Fibroblast of upper back skin (primary cell): ENCODE measurements at places on chromosomes 16 and 17.

GRCh38 chr17:2801841-2802240 is 5.6 kb downstream of the RAP1GAP2 start:
- DNase-seq, result no peak

- no peak for DNase-seq
These were observed 3.6 kb downstream of the BORCS6 start for GRCh38 chr17:8186446-8186786.

GRCh38 chr17:18224387-18225120 is 881 bp upstream of the LLGL1 start:
- DNase-seq, result peak; percentile 51

GRCh38 chr17:44541884-44542581 is 15.3 kb upstream of the FZD2 start:
- peak; percentile 43 for DNase-seq

DNA sequence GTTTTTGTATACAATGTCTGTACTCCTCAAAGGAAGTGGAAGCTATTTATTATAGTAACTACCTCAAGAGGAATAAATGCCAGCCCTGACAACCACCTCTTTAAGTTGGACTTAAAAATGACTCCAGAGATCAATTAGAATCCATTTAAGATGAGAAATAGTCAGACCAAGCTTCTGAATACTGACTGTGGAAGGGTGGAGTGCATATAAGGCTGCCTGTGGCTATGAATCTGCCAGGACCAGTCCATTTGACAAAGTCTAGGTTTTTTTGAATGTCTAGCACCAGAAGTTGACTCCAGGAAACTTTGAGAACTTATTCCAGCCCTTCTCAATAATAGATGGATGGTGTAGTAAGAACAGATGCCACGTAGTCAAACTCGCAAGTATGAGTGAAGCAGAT is 15.0 kb downstream of the OGFOD1 start:
- DNase-seq, result no peak

GRCh38 chr17:80992077-80992947 is 671 bp downstream of the CHMP6 start:
- DNase-seq, result no peak

GRCh38 chr17:245020-245419 is 63.6 kb upstream of the DOC2B start:
- DNase-seq, result no peak

DNA sequence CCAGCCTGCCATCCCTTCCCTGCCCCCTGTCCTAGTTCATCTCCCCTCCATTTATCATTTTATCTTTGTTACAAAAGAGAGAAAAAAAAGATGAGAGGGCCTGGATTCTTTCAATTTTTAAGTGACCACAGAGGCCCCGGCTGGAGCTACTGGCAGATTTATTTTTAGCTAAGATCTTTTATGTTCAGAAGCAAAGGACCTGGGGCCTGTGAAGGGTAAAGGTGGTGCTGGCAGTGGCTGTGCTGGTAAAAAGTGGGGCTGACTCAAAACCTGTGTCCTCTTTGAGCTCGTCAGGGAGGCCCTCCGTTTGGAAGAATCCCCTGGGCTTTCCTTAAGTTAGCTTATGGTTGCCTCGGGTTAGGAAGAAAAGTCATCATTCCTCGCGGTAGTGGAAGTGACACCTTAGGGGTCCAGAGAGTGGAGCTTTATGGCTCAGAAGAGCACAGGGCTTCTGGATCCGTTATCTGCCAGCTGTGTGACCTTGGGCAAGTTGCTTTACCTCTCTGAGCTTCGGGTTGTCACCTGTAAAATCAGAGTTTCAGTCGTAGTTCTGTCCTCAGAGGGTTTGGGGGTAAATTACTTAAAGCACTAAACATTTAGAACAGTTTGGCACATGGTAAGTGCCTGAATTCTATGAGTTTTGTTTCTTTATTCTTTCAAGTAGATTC is 923.8 kb upstream of the EEF2KMT start:
- DNase-seq, result no peak

GRCh38 chr17:11326492-11326891 is 85.5 kb downstream of the SHISA6 start:
- DNase-seq, result no peak

GRCh38 chr16:84544031-84544773 is 39.7 kb upstream of the MEAK7 start:
- DNase-seq, result peak; percentile 24

DNA sequence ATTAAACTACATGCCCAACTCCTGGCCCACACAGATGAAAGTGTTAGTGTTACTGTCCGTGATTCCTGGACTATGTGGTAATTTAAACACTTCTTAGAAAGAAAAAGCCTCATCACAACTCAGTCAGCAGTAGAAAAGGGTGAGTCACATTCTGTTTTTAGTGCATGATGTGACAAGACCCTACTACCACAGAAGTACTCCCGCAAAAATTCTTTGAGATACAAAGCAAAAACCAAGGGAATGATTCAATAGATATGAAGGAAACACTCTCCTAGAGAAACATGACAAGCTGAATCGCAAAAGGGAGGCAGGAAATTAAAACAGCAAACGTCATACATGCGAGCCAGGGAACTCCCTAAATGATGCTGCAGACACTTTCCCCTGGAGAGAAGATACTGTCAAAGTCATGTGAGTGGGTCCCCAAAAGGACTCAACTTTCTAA is 14.4 kb downstream of the SNN start:
- DNase-seq, result peak; percentile 89

- DNase-seq, result no peak
These were observed 2230.4 kb downstream of the TP53TG3F start for GRCh38 chr16:35689764-35690163.

GRCh38 chr17:63998050-63998720 is at the start of gene PRR29:
Gene PRR29 (plus strand): TSS chr17:63998351. CDS start chr17:63998365, 14 bp downstream.
- DNase-seq, result peak; percentile 65

DNA sequence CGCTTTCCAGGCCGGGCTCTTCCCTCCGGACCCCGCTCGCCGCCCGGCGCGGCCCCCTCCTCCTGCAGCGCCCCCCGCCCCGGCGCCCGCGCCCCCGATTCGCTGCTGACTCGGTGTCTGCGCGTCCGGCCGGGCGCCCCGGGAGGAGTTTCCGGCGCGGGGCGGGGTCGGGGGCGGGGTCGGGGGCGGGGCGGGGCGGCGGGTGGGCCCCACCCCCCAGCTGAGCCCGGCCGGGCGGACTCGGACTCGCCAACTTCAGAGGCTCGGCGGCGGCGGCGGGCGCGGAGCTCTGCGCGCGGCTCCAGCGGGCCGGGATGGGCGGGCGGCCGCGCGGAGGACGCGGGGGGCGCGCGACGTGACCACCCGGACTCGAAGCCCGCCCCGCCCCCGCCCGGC is at the start of gene METRNL:
Gene METRNL (plus strand): TSS at position 258 of the 396 bp plus-strand sequence. CDS start 207 bp downstream, outside the sequence.
- peak; percentile 70 for DNase-seq

DNA sequence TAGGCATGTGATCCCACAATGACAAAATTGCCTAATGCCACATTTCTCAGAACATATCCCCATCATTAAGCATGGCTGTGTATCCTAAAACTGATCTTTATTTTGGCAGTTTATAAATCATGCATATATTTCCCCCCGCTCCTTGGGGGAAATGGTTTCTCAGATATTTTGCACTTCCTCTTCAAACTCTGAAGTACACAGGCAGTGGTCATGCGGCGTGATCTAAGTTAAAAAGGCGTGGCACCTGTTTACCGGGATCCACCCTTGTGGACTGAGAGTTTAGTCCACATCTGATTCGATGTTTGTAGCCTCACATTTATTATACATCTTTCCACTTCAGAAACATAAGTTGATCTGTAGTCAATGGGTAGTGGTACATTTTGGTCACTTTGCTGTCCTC is 51.4 kb downstream of the USP10 start:
- DNase-seq, result no peak

DNA sequence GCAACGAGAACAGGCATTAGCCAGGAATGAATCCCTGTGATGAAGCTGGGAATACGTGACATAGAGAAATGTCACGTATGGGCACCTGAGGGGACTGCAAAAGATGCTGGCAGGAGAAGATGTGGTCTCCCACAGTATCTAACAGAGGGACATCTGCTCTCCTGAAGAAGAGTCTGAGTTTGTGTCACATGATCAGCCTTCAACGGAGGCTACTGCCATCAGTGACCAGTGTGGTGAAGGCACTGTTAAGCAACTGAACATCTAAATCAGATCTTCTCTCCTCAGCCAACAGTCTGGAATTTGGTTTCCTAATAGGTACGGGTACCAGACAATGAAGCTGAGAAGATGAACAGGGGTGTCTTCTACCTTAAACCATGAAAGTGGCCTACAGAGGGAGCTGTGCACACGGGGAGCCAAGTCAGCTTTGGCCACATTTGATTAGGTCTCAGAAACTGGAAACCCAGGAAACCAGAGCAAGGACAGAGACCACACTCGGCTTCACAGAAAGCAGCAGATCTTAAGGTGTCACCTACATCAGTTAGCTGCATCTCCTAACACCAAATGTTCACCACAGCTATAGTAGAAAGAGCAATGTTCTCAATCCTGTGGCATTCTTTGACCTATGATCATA is 41.8 kb downstream of the BRD7 start:
- DNase-seq, result peak; percentile 25

GRCh38 chr16:11429823-11430222 is 84.6 kb downstream of the RMI2 start:
- DNase-seq, result no peak

- peak; percentile 18 for DNase-seq
These were observed 1014.4 kb upstream of the GOT2 start for GRCh38 chr16:59748531-59748930.

GRCh38 chr16:27169511-27170071 is 33.7 kb upstream of the KDM8 start:
- DNase-seq, result peak; percentile 83

DNA sequence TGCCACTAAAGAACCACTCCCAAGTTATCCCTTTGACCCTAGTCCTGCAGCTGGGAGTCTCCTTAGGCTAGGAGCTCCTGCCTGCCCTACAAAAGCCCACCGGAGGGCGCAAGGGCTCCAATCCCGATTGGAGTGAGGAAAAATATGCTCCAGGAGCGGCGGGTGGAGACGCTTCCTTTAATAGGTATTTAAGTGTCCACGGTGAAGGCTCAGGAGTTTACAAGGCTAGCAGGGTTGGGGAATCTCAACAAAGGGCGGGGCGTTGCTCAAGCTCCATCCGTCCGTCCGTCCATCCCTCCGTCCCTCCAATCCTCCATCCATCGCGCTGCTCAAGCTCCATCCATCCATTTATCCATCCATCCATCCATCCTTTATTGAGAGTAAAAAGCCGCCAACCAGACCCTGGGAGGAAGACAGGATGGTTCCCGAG is 556 bp upstream of the SPNS1 start:
- DNase-seq, result peak; percentile 67

GRCh38 chr17:30954046-30954830 is 16.6 kb upstream of the RNF135 start:
- no peak for DNase-seq

DNA sequence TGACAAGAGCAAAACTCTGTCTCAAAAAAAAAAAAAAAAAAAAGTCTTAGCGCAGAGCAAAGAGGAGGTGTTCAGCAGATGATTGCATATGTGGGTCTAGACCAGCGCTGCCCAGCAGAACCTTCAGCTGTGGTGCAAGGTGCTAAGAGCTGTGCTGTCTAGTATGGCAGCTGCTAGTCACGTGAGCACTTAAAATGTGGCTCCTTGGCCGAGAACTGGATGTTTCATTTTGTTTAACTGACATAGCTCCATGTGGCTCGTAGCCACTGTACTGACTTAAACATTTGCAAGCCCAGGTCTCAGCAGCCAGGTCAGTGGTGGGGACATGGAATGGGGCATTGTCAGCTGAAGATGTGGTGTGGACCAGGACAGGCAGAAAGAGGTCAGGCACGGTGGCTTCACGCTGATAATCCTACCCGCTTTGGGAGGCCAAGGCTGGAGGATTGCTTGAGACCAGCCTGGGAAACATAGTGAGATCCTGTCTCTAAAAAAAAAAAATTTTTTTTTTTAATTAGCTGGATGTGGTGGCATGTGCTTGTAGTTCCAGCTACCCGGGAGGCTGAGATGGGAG is 9.2 kb downstream of the C1QTNF1 start:
- no peak for DNase-seq

DNA sequence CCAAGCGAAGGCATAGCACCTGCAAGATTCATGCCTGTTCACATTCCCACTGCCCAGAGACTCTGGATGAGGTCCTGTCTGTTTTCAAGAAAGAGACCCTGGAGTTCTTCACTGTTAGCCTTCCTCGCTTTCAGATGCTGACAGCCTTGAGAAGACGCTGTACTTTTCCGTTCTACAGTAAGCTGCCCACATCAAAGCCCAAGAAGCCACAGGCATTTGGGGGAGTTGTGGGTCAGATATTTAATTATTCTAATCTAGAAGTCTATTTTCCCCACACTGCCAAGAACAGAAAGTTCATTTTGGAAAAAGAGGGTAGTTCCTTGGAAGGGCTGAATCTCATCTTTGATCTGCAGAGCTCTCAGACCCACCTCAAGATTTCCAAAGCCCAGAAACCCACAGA is 127.9 kb downstream of the AXIN2 start:
- no peak for DNase-seq

- DNase-seq, result peak; percentile 1
These were observed 1208.4 kb upstream of the CDH8 start for GRCh38 chr16:63244631-63245030.
